T-helper 1 cell (primary cell): ENCODE measurements at places on chromosomes 12 and 14.

DNA sequence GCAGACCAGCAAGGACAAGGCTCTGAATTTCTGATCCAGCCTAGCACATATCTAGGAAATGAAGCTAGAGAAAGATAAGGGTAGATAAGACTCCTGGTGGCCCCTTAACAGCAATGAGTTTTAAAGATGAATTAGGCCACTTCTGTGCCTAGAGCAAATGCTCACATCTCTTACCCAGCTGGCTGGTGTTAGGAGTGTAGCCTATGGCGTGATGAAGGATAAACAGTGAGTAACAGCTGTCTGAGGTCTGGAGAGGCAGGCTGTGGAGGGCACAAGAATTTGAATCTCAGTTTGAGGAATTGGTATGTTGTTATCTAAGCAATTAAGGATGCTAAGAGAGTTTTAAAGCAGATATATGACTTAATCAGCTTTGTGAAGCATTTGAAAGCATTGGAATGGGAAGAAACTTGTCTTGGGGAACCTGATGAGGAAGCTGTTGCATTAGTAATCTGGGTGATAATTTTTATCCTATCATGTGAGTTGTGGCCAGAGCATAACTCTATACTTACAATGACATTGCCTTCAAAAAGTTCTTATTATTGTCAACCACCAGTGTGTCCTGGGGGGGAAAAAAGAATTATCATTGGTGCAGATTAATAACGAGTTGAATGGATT is 161.8 kb downstream of the SRGAP1 start:
- no peak for DNase-seq

DNA sequence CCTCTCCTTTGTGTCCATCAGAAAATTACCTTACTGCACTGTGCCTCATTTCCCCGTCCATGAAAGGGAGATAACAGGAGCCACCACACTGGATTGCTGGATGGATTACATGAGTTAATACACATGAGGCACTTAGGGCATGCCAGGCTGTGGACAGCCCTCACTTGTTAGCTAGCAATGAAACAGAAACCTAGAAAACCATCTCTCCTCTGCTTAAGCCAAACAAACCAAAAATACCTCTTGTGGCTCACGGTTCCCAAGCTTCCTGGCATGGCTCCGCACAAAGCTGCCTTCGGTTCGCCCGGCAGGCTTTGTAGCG is 660 bp upstream of the HCFC2 start:
- DNase-seq = no peak

DNA sequence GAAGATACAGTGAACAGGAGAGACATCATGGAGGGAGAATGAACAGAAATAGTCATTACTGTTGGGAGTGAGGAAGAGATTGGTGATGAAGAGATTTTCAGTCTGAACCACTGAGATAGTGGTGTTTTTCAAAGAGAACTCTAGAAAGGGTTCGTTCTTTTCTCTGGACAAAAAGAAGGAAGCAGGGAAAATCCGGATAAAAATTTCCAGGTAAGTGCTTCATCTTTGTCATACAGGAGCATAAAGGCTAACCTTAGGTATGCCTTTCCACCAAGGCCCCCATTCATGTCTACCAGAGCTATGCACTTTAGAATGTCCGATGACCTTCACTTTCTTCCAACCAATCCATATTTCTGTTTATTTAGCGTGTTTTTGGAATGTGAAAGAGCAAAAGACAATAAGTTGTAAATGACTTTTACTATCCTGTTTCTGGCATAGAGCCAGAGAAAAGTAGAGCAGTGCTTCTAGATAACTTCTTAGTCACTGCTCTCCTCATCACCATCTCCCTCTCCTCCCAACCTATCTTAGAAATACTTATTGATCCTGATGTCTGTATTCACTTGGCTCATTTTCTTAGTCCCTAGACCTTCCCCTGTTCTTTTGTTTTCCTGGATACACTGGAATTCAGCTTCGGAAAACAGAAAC is 116.5 kb downstream of the TTC6 start:
- DNase-seq = no peak

- DNase-seq = no peak
Observed at GRCh38 chr12:64691227-64691794, 67.9 kb downstream of the GNS start.

DNA sequence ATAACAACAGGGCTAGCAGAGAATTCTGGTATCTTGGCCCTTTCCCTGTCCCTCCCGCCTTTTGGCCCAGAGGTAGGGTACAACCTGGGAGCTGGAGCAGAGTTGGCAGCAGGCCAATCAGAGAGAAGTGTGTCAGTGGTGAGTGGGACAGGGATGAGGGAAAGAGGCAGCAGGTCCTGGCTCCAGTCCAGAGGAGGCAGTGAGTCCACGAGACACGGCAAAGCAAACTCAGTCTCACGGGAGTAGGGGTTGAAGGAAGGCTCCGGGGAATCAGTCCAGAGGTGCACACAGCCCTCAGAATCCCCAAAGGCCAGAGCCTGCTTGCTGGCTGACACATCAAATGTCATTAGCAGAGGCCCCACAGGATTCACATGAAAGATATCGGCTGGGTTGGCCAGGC is 7.3 kb downstream of the PAN2 start:
- DNase-seq = no peak

DNA sequence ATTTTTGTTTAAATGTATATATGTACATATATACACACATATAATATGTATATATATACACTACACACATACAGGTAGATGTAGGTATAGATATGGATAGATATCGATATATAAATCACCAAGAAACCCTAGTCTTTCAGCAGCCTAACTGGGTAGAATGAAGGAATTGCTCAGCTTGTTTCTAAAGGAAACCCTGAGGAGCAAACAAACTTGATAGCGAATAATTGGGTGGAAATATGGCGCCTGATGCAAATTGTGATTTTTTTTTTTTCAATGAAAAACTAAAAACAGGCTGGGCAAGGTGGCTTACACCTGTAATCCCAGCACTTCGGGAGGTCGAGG is 254 bp upstream of the CCDC177 start:
- no peak for DNase-seq

GRCh38 chr12:132700212-132700822 is 10.3 kb upstream of the PGAM5 start:
- no peak for DNase-seq

DNA sequence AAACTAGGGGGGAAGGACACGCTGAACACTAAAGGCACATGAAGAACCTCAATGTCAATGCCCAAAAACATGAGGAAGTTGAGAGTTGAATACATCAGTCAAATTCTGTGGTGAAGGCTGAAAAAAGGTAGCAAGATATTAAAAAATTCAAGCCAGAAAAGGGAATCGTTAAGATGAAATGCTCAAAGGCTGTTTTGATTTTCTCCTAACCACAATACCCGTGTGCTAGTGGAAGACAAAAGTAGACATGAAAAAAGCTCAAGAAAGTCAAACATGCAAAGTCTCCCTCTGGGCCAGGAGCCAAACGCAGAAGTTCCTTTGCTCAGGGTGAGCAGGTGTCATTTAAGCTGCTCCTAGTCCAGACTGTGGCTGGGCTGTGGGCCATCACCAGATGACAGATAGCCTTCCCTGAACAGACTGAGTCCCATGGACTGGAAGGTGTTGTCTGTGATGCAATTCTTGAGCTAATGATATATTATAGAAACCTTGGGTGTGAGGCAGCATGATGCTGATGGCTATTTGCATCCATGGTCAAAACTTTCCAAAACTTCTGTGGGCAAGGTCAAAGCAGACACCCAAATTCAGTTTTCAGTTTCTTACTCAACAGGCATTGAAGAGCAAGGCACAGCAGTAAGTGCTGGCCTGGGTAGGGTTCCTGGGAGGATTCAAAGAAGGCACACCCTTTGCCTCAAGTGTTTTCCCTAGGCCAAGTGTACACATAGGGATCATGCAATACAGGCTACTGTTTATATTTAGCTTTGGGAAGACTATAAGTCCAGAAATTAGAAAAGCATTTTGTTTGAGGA is 81.6 kb downstream of the MYRFL start:
- no peak for DNase-seq

DNA sequence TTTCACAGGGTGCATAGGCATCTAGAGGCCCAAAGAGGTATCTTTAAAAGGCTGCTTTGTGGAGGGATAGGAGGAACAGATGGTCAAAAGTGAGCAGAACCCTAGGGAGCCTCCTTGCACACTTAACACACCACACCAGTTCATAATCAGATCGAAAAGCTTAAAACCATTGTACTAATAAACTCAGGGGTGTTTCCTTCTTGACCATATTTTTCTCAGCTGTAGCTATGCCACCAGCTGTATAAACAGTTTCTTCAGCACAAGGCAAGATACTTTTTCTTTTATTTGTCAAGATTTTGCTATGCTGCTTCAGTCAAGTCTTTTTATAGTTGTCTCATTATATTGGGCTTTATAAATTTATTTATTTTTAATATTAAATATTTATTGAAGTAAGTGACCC is 88.7 kb downstream of the RIC8B start:
- DNase-seq = no peak

DNA sequence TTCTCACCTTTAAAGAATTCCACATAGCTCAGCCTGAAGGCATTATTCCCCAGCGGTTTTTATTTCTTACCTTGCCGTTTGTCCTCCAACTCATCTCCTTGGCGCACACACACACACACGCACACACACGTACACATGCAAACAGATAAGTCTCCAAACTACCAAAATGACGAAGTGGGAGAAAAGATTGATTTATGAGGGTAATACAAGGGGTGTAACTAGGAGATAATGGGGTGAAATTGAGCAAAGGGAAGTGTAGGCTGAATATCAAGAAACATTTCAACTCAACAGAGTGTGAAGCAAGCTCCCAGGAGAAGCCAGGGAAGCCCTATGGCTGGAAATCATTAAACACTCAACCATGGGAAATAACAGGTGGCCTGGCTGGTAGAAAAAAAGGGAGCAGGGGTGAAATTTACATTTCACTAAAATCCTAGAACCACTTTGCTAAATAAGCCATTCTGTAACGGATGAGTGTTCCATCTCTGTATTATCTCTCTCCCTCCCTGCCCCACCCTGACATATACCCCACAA is 41.0 kb downstream of the GRIN2B start:
- no peak for DNase-seq

- no peak for DNase-seq
Observed at GRCh38 chr14:53183611-53184010, 30.5 kb upstream of the DDHD1 start.

- DNase-seq = no peak
Observed at GRCh38 chr12:40012711-40013110, 93.2 kb downstream of the SLC2A13 start.

DNA sequence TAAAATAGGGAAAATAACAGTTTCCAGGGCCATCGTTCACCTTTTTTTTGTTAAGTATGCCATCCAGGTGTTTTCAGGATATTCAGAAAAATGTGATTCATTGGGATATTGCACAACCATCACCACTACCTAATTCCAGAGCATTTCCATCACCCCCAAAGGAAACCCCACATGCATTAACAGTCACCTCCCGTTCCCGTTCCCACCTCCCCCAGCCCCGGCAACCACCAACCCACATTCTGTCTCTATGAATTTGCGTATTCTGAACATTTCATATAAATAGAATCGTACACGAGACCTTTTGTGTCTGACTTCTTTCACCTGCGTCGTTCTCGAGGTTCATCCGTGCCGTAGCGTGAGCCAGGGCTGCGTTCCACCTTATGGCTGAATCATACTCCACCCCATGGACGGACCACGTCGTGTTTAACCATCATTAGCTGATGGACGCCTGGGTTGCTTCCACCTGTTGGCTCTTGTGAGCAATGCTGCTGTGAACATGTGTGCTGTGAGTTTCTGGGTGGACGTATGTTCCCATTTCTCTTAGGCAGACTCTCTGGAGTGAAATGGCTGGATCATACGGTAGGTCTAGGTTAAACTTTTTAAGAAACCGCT is 51.0 kb upstream of the NCOR2 start:
- no peak for DNase-seq

- no peak for DNase-seq
Observed at GRCh38 chr12:100279607-100280244, 12.7 kb downstream of the SCYL2 start.

DNA sequence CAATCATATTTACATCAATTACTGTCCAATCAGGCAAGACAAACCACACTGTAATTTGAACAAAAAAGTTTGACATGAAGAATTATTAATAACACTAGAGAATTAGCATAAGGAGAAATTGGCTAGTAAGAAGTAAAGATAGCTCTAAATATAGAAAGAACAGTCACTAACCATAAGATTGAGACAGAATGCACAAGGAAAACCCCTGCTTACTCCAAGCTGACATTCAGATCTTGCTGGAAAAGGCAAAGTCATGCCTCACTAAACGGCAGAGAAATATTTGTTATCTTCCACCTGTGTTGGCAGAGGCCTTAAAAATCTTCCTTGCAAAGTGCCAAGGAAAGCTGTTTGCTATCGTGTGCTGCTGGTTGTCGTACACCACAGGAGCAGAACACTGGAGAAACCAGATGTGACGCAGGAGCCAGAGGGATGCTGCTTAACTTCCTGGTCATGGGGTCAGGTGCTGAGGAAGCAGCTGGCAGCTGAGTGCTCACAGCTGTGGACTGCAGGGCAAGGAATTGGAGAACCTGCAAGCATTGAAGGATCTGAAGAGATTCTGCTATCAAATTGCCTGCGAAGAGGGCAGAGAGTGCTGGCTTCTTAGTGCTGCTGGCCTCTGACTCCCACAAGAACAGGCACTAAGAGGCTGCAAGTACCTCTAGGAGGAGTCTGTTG is 1323.3 kb downstream of the LRFN5 start:
- no peak for DNase-seq

DNA sequence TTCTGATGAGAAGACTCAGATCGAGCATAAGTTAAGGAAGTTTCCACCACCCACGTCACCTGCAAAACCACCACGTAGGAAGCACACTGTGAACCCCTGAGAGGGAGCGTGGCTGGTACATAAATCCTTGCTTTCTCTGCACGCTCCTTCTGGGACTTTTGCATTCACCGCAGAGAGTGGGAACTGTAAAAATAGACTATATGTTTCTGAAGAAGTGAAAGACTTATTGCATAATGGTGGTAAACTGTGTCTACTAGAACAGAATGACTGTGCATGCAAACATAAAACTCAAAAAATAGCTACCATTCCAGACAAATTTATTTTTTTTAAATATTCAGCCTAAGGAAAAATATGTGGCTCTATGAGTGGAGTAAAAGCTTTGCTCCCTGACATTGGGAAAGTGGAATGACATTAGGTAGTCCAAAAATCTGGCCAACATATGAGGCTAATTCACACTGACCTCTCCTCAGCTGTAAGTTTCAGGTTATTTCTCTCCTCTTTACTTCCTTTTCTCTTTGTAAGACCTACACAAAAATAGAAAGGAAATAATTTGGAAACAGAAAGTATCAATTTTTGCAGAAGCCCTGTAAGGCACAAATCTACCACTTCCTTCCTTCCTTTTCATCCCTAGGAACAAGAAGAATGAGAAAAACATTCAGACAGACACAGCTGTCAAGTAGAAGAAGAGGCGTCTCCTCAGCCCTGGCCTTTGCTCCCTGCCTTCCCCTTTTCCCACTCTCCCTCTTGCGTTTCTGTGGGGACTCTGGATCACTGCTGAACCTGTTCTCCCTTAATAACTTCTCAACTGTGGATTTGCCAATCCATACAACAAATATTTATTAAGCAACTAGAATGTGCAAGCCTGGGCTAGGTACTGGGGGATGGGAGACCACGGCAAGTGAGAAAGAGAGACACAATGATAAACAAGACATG is 264.3 kb upstream of the FOXN3 start:
- DNase-seq = no peak
